Stimulated activated CD4-positive, alpha-beta T cell treated with anti-CD3 and anti-CD28 coated beads, TNF-alpha, amount 100 ng/mL, for 1 hour (primary cell): ENCODE measurements at places on chromosomes 6 and 20.

DNA sequence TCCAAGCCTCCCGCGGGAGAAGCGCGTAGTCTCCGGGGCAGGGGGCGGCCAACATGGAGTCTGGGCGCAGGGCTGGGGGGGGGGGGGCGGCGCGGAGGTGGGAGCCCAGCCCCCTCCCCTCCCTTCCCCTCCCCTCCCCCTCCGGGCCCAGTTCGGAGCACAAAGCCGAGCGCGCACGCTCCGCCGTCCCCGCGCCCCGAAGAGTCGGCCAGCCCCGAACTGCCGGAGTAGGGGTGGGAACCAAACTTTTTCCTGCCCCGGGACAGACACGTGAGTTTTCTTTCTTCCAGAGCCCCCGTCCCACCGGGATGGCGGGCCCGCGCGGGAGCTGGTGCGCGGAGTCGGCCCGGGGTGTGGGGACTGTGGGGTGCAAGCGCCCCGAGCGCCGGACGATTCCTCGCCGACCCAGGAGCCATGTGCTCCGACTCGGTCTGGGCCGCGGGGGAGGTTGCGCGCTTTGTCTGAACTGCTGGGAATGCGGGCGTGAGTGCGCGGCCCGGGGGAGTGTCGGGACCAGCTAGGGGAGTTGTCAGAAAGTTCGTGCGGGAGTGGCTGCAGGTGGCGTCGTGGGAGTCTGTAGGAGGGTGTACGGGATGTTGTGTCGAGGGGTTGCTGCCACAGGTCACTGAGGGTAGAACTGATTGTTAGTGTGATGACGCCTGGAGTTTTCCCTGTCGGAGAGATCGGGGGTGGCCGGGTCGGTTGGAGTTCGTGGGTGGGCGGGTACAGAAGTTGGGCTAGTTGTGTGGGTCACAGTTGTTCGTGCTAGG is 1.2 kb downstream of the TGIF2 start:
- no peak for DNase-seq

DNA sequence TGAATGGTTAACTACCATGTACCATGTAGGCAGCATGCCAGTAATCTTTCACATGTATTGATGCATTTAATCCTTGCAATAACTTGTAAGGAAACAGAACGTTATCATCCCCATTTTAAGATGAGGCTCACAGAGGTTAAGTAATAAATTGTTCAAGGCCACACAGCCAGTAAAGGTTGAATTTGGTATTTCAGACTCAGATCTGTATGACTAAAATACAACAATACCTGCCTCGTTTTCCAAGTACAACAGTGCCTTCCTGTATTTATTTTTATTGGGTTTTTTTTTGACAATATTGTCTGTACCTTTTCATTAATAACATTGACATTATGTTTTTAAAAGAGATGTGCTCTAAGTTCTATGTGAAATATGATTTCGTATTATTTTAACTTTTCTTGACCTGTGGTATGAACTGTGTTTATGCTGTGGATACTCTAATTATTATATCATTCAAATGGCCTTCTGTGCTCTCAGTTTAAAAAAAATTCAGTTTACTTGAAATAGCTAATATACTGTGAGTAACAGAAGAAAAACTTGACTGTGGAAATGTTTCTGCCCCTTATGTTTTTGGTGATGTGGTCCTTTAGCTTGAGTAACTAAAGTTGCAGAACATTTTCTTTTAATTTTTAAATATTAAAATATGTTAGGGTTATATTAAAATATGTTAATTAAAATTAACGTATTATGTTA is 39.7 kb downstream of the XRN2 start:
- DNase-seq, result no peak

DNA sequence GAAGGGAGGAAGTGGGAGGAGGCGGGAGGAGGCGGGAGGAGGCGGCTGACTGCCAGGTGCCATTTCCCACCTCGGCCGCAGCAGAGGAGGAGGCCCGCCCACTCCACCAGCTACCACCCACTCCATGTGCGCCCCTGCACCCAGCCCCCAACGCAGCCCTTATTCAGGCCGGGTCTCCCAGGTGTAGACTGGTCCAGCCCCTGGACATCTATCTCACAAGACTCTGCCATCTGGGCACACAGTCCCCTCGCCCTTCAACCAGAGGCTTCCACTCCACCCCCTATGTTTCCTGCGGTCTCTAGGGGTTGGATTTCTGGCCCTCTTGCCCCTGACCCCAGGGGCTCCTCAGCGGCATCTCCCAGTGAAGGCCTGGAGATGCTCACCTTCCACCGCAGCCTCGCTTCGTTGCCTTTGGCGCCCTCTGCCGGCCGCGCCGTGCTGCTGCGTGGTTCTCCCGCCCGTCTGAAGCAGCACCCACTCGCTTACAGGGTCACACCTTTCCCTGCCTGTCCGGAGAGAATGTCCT is 32.6 kb upstream of the FAM83D start:
- peak; percentile 82 for DNase-seq

- no peak for DNase-seq
Measured at GRCh38 chr20:25229486-25230165, 18.3 kb upstream of the PYGB start.

- no peak for DNase-seq
Measured at GRCh38 chr6:155328539-155329459, 14.5 kb upstream of the TFB1M start.

GRCh38 chr6:90976341-90976740 is 389.5 kb upstream of the MAP3K7 start:
- no peak for DNase-seq

DNA sequence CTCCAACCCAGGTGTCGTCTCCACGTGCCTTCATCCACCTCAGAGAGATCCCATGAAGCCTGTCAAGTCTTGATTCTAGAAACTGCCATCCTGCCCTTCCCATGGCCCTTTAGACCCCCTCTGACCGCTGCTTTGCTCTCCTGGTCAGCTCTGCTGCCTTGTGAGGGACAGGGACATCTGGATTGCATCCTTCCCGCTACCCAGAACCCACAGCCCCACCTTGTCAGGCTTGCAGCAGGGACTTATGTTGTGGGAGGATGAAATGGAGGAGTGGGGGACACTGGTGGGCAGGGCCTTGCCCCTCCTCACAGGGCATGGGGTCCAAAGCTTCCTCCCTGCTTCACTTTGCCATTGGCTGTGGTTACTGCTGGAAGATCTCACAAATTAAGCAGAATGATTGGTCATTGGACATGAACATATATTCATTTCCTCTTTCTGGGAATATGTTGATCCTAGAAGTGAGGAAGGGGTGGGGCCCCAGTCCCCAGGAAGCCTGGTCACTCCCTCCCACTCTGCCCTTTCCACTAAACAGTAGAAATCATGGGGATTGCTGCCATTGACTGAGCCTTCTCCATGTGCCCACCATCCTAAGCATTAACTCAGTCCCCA is 4.5 kb downstream of the GLP1R start:
- no peak for DNase-seq

DNA sequence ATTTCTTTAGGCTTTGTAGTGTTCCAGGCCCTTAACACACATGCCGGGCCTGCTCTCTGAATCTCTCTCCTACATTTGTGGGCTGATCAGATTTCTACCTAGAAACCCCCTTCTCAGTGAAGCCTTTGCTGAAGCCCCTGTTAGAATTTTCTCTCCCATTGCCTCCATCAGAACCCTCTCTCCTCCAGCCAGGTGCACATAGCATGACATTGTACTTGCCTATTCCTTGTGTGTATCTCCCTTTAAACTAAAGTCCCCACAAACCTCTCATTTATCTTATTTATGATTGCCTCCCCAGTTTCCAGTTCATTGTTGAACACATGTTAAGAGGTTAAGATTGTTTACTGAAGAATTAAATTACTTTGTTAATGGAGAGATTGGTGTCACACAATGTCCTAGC is 325.5 kb upstream of the CITED2 start:
- DNase-seq, result no peak

GRCh38 chr6:119385994-119386393 is 36.4 kb upstream of the MAN1A1 start:
- no peak for DNase-seq

DNA sequence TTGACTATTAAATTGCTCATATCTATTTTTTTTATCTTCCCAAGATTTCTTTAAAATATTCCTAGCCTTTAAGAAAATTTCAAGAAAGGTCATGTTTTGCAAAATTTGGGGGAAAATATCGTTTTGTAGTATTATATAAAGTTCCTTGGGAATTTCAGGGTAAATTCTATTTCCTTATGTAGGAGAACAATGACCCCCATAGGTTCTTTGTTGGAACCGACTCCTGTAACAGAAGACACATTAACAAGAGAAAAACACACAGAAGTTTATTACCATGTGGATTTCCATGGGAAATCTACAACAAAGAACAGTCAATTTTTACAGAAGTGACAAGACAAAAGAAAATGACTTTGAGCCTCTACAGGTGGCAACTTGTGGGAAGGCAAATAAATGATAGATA is 68.1 kb downstream of the ADGB start:
- DNase-seq, result no peak

- no peak for DNase-seq
Measured at GRCh38 chr6:20028143-20028542, 184.1 kb downstream of the MBOAT1 start.

GRCh38 chr6:111427341-111428116 is 55.5 kb downstream of the REV3L start:
- DNase-seq, result no peak

DNA sequence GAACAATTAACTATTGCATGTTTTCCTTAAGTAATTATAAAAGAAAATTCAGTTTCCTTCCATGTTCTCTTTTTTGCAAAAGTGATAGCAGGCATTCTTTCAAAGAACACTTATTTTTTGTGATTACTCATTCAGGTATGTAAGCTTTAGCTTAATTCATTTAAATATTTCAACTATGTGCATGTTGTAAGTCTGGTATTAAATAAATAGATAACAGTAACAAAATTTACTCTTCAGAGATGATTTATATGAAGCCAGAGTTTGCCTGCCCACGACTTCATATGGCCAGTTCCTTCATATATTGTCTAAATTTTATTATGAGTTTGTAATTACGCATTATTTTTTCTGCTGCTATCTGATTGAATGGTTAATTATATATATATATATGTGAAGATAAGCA is 110.9 kb downstream of the ADGRG6 start:
- no peak for DNase-seq

DNA sequence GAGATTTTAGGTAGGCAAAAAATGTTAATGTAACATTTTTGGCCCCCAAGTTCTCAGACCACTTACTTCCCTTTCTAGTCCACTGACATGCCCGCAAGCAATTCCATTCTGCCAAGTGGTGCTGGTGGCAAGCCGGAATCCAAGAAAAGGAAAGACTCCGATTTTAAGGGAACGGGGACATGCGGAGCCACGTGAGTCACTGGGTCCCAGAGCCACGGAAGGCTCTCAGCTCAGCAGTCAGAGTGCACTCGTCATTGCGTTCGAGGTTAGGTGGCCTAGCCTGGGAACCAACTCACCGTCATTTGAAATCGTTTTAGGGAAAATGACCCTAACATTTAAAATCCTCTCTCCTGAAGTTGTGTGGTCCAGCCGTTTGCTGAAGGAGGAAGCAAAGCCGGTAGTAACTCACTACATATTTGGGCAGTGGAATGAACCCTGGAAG is 711 bp upstream of the SIRT5 start:
- no peak for DNase-seq

DNA sequence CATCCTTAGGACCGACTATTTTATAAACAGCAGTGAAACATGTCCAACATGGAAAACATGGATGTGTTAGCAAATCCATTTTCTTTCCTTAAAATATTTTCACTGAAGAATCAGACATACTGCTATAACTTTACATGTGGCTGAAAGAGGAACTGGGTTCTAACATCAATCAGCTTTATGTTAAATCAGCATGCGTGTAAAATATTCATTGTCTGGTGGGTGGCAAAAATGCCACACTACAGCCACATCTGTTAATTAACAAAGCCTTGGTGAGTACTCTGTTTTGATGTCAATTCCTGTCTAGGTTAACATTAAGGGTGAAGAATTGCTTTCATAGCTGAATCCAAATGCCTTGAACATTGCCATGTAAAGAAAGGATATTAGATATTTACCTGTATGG is 222.6 kb upstream of the CEP162 start:
- no peak for DNase-seq

GRCh38 chr6:167759912-167760311 is 66.8 kb upstream of the AFDN start:
- DNase-seq, result no peak

GRCh38 chr6:33785778-33786177 is 3.2 kb downstream of the LEMD2 start:
- DNase-seq, result no peak

DNA sequence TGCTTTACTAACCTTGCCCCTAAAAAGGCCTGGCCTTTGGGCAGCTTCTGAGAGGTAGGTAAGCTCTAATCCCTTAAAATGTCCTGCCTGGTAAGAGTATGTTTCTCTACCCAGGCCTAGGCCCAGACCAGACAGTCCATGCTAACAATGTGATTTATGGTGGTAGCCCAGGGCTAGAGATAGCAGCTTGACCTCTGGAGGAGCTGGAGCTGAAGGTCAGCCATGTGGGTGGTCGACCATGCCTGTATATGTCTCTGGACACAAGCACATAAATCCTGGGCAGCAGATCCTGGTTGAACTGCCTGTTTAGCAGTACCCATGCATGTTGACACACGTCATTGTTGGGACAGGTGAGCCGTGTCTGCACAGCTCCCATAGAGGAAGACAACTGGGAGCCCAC is 62.1 kb upstream of the PHACTR1 start:
- no peak for DNase-seq

- DNase-seq, result no peak
Measured at GRCh38 chr6:136788069-136788902, 4.0 kb downstream of the MAP3K5 start.

DNA sequence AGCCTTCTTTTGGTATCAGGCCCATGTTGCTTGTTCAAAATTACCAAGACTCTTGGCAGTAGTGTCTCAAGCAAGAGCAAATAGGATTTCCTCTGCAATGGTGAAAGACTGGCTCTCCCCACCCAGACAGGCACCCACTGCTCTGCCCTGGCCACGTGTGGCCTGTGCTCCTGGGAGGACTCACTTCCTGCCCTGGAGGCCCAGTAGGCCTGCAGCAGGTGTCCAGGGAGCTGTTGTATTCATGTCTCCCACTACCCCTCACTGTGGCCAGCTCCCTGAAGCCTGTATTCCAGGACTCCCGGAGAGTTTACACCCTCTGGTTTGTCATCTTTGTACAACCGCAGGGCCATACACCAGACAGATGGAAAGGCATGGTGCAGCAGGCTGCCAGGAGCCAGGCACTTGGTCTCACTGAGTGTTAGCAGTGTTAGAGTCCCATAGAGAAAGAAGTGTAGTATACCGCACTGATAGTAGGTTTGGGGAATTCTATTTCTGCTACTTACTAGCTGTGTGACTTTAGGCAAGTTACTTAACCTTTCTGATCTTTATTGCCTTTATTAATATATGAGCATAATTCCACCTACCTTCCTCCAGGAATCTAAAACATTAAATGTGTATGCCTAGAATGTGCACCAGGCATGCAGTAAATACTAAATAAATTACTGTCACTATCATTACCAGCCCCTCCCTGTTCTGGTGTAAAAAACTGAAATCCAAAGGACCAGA is 159.7 kb downstream of the TMEM242 start:
- no peak for DNase-seq
